ENCODE measurements at places on chromosomes 7 and 10. TPM values are rescaled to one million over a fixed set of nuclear protein-coding genes. Genes with fewer than 3 reads are reported as not detected.

Gene SUPV3L1
- 11.8 TPM for total RNA-seq

Gene IFIT5
- 9.2 TPM for total RNA-seq

Gene SFRP5
- total RNA-seq, result 1.9 TPM

GRCh38 chr10:2117641-2118040 is 380.3 kb upstream of the ADARB2 start:
- no peak for DNase-seq

DNA sequence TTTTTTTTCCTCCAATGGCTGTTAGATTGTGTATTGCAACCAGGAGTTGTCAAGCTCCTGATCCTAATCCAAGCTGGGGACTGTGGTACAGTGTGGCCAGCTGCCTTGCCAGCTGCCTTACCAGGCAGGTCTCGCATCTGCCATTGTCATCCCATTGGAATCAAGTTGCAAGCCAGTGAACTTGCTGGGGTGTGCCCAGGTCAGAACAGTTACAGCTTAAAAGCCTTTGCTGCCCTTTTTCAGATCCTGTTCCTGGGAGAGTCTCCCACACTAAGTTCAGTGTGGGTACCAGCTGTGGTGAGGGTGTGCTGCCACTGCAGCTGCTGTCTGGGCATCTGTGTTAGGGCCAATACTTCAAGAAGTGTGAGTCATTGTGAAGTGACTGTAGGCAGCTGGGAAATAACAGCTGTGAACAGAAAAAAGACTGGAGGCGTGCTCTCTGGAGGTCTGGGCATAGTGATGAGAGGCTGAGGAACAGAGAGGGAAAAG is 72.8 kb downstream of the CCNY start:
- DNase-seq, result no peak

- DNase-seq, result peak; percentile 43
Measured at GRCh38 chr10:93600446-93601145, 439 bp downstream of the RBP4 start.
